NCI-H1105 (cell line): ENCODE measurements at places on chromosomes 5 and 9.

DNA sequence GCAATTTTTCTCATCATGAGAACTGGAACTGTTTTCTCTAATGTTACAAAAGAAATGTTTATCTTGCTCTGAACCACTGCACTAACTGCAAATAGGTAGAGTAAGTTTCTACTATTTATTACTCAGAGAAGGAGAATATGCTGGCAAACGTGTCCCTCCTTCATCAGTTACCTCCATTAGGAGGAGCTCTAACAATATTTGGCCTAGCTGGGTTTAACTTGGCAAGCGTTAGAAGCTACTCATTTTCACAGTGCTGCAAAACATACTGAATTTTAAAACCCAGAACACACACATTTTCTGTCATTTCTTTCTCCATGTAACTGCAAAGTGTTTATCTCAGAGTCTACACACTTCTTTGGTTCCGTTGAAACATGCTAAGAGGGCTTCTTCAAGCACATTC is 101.0 kb upstream of the GABRG2 start:
- peak; percentile 15 for DNase-seq

GRCh38 chr5:174501461-174502069 is 222.8 kb upstream of the MSX2 start:
- no peak for DNase-seq

DNA sequence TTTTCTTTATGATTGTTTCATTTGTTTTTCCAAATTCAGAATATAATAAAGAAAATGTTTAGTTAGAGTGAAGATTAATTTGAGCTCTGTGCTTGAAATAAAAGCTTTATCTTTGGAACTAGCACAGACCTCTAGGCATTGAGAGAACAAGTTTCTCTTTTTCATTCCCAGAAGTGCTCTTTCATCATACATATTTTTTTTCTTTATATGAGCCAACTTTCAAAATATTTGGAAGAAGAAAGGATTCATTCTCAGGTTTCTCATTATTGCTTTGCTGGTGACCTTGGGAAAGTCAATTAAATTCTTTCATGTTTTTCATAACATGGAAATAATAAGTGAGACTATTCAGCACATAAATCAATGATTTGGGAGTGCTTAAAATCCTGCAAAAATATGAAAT is 16.8 kb downstream of the CTXN3 start:
- no peak for DNase-seq

DNA sequence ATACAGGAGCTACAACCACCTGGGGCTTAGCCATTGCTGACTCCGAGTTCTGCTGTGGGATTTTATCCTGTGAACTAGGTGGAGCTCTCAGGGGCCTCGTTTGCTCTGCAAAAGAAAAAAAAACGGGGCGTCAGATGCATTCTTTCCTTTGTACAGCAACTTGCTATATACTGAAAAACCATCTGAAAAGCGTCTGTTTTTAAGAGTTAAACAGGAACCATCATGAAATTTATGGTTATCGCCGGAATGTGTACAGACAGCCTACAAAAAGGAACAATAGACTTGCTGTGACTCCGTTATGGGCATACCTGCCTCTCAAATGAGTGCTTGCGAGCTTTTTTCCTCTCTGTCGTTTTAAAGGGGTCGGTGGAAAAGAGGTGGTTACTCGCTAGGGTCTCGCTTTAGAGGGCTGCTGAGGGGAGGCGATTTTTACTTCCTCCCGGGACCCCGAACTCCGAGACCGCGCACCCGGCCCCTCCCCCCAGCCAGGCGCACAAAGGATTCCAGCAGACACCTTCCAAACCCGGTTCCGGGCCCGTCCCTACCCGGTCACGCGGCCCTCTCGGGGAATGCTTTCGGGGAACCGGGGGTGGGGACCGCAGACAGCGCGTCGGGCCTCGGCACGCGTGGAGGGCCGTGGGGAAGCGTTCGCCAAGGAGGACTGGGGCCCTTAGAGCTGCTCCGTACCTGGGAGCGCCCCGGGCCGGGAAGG is 826 bp downstream of the PAIP1 start:
- no peak for DNase-seq

DNA sequence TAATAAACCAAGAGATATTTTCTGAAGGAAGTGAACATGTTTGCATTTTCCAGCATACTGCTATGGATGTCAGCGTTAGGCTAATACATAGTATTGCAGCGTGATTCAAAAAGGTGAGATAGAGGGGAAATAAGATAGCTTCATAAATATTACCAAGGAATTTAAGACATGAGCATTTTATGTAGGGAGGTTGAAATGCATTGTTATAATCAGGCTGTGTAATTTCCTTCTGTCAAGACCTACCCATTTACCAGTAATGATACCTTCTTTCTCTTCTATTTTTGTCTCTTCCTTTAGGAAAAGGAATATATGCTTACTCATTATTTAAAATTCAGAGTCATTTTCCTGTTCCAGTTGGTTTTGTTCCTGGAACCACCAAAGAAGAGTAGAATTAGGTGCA is 33.3 kb downstream of the PIK3R1 start:
- DNase-seq: no peak

DNA sequence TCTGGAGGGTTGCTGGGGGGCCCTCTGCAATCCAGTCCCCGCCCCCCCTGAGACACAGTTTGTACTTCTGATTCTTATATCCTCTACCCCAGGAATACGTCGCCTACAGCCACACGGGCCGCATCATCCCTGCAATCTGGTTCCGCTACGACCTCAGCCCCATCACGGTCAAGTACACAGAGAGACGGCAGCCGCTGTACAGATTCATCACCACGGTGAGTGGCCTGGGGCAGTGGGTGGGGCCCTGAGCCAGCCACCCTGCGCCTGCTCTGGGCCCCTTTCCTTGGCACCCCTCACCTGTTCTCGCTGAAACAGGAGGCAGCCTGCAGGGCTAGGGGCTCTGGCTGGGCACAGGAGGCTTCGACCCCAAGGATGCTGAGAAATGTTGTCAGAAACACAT is 24.1 kb upstream of the RPL26L1 start:
- DNase-seq: no peak

DNA sequence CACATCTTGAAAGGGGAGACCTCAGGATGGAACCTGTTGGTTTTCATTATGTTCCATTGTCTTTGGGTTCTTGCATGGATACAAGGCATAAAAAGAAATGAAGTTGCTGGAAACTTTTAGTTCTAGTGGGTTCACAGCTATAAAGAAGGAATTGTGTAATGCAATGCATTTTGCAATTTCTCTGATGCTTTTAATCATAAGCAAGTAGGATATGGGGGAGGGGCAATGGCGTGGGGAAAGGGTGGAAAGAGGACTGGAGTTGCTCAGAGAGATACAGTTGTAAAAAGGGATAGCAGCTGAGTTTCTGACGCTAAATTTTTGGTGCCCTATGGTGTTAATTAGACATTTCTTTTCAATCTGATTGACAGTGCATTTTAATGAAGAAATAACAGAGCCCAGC is 88.6 kb upstream of the FANCC start:
- no peak for DNase-seq

- DNase-seq: no peak
These were observed 251.0 kb downstream of the NR3C1 start for GRCh38 chr5:143152445-143152844.

- DNase-seq: no peak
These were observed 95.2 kb upstream of the PHF24 start for GRCh38 chr9:34862836-34863235.

GRCh38 chr9:123127512-123128075 is 94.1 kb downstream of the GPR21 start:
- DNase-seq: no peak

- no peak for DNase-seq
These were observed 17.5 kb upstream of the TEX10 start for GRCh38 chr9:100370064-100370723.

DNA sequence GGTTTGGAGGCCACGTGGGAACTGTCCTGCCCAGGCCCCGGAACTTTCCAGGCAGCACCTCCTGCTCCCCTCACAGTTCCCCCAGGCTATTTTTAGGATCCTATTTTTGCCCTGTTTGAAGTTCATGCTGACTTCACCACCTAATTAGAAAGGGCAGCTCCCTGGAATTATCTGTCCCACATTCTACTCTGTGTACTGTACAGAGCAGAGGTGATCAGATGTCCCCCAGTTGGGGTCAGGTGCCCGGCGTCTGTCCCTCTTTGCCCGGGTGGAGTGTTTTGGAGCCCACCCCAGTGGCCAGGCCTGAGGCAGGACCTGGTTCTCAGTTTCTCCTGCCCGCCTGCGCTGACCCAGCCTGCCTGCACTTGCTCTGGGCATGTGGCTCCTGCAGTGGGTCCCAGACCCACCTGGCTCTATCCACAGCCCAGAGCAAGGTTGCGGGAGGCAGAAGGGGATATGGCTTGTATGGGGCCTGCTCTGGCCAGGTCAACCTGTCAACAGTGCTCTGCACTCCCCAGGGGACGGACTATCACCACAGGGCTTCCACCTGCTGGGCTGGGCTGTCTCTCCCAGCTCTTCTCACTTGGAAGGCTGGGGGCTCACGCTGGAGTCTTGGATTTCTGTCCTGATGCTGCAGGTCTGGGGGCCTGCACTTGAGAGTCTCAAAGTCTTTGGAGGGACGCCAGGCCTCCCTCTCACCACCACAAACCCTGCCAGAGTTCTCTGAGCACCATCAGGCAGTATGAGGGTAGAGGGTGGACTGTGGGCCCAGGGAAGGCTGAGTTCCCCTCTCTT is 268.3 kb downstream of the GADD45G start:
- DNase-seq: no peak

- no peak for DNase-seq
These were observed 25.3 kb upstream of the ANXA2R start for GRCh38 chr5:43065387-43065947.

- no peak for DNase-seq
These were observed 483.5 kb upstream of the CD180 start for GRCh38 chr5:67680099-67680498.

GRCh38 chr5:171207256-171207847 is 101.7 kb upstream of the TLX3 start:
- no peak for DNase-seq

DNA sequence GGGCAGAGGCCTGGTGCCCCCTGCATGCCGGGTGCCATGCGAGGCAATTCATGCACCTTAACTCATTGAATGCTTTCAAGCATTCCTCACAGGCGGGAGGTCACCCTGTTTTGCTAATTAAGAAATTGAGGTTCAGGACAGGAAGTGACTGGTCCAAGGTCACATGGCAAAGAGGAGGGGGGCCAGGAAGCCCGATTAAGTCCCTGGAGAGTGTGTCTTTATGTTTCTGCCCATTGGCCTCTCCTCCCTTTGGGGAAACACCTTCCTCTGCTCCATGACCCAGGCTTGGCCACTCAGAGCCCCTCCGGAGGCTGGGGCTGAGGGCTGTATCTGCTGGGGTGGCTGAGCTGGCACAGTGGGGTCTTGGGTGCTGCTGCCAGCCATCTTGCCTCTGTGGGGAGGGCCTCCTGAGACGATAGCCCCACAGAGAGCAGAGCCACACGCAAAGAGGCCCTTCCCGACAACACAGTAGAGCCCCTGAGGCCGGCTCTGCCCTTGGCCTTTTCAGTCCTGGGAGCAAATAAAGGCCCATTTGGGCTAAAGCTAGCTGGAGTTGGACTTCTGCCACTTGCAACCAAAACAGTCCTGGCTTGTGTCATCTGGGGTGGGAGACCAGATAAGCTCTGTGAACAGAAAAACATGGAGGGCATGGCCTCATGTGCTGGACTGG is 90.8 kb upstream of the NEURL1B start:
- no peak for DNase-seq

GRCh38 chr9:89929673-89930480 is 325.1 kb downstream of the GADD45G start:
- DNase-seq: no peak

DNA sequence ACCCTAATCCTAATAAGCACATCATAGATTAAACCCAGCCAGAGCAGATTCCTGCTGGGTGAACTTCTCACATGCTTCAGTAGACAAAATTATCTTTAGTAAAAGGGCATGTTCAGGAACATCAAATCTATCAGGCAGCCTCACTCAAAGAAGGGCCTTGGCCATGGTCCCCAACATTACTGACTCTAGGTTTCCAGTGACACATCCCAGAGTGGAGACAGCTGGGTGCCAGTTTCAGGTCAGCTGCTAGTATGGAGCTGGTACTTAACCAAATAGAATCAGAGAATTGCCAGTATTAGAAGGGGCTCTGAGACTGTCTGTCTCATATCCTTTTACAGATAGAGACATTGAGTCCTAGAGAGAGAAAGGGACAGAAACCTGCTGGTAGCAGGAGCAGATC is 44.1 kb upstream of the GALNT10 start:
- DNase-seq: no peak

- DNase-seq: no peak
These were observed 129.9 kb downstream of the TLE4 start for GRCh38 chr9:79701651-79702050.

DNA sequence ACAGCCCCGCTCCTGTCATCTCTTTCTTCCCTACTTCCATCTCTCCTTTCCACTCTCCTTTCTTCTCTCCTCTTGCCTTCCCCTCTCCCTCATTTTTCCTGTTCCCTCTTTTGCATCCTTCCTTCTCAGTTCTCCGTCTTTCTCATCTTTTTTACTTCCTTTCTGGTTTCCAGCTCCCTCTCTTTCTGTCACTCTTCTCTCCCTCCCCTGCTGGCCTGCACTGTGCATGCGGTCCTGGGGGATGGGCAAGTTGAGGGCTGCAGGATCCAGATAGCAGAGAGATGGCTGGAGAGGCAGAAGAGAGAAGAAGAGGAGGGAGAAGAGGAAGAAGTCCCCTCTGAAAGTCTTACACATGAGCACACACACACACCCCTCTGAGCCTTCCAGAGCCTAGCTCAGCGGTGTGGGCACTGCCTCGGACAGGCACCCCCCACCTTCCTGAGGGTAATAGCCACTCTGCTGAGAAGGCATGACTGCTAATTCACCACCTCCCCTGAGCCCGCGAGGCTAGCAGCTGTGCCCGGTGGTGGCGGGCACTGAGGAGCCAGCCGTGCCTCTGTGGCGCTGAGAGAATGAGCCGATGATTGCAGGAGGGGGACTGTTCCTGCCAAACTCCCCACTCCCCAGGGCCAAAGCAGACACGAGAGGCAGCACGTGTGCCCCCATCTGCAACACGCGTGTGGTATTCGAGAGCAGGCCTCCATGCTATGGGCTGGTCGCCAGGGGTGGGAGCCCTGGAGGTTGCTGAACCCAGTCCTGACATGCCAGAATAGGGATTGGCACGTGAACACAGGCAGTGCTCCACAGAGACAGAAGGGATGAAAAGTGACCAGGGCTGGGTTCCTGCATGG is 3.7 kb upstream of the CAMK2A start:
- no peak for DNase-seq

DNA sequence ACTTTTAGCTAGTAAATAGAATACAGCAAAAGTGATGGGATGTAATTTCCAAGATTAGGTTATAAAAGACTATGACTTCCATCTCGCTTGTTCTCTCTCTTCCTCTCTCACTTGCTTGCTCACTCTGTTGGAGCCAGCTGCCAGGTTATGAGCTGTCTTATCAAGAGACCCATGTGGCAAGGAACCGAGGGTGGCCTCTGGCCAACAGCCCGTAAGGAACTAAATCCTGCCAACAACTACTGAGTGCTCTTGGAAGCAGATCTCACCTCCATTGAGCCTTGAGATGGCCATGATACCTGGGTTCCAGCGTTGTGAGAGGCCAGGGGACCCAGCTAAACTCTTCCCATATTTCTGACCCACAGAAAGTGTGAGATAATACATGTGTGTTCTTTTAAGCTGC is 636.1 kb downstream of the ACTL7B start:
- DNase-seq: no peak
